ENCODE measurements at places on chromosomes 4 and X. TPM values are rescaled to one million over a fixed set of nuclear protein-coding genes. Genes with fewer than 3 reads are reported as not detected.

DNA sequence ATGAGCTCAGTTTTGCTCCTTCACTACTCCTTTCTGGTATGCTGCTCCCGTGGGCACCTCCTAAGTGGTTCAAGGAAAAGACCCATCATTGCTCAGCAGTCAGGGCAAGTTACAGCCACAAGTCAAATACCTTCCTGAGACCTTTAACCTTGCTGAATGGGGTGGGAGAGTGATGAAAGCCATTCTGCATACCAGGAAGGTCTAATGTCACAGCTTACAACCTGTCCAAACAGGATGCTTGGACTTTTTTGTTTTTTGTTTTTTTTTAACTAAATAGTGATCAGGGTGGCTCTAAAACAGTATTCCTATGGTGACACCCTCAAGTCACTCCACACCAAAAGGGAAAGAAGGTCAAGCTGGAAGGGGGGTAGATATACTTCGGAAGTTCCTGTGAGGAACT, 93.1 kb downstream of the GPC3 start:
- no peak for DNase-seq

DNA sequence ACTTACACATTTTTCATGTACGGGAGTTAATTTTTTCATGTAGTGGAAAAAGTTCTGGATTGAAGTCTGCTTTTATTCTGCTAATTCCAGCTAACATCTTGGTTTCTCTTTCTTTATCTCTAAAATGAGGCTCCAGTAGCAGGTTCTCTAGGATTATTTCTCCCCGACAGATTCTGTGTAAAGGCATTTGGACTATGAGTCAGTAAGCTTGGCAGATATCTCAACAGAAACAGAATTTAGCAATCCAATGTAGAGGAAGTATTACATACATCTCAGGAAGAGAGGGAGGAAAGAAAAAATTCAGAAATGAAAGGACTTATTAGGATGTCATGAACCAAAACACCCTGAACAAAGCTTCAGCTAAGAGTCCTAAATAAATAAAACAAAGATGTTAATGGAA, 1682.3 kb upstream of the TENM3 start:
- no peak for DNase-seq

GRCh38 chr4:162682651-162683050, 484.0 kb downstream of the NAF1 start:
- no peak for DNase-seq

GRCh38 chrX:64152857-64153256, 52.7 kb downstream of the AMER1 start:
- DNase-seq: no peak

DNA sequence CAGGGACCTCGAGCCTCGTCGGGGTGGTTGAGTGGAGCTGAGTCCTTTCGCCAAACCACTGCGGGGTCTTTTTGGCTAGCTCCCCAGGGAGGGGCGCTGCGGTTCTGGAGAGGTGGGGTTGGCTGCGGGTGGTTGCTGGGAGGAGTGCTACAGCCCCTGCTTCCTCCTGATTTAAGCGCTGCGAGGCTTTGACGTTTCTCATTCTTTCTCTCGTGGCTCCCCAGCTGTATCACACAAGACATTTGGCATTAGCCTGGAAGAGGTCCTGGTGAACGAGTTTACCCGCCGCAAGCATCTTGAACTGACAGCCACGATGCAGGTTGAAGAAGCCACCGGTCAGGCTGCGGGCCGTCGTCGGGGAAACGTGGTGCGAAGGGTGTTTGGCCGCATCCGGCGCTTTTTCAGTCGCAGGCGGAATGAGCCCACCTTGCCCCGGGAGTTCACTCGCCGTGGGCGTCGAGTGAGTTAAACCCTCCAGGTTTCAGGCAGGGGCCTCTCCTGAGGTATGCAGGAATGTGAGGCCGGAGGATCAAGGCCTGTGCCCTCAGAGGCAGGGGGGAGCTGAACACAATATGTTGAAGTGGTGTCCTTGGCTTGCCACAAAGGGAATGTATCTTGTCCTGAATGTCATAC, 25.5 kb downstream of the ARHGAP36 start:
- no peak for DNase-seq

DNA sequence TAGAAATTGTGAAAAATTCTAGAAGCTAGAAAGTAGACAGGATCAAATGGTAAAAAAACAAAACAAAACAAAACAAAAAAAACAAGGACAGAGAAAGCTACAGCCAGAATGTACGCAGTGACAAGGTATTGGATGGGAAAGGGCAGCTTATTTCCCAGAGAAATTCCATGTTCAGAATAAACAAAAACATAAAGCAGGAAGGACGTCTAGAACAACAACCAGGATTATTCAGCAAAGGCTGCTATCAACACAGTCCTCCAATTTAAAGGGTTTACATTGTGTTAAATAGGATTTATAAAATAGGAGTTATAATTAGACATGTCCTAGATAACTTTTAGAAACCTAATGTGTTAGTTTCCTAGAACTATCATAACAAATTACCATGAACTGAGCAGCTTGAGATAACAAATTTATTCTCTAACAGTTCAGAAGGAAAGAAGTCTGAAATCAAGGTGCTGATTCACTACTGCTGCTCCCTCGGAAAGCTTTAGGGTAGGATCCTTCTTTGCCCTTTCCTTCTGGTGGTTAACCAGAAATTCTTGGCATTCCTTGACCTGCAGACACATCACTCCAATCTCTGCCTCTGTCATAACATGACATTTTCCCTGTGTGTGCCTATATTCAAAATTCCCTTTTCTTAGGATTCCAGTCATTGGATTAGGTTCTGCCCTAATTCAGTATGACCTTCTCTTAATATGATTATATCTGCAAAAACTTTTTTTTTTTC, 175.6 kb downstream of the SNCA start:
- DNase-seq: no peak

GRCh38 chr4:134470544-134470943, 269.0 kb upstream of the PABPC4L start:
- no peak for DNase-seq

DNA sequence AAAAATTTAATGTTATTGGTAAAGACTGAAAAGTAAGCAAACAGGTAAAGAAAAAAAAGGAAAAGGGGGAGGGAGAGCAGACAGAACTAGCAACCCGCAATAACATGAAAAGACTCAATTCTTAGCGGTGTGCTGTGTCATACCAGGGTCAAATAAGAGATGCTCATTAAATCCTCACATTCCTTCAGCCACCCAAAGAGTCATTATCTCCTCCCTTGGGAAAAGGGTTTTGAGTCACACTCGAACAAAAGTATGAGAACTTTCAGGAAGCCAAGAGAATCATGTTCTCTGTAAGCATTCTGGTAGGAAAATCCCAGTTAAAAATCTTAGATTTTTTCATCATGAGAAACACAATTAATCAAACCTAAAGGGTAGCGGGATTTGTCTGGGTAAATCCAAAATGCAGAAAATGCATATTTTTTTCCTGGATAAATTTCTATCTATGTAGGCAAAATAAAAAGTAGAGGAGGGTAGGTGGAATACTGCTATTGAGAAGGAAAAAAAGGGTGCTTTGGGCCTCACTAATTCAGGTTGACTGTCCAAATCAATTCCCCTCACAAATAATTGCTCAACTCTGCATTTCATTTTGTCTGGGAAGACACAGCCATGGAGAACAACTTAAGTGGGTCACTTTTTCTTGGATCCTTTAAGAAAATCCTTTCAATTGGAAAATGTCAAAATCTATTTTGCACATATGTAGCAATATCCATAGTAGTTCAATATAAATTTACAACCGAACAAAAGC, 23.2 kb downstream of the TNIP3 start:
- no peak for DNase-seq

- DNase-seq: no peak
Measured at GRCh38 chr4:145098675-145099037, 545 bp downstream of the ABCE1 start.

DNA sequence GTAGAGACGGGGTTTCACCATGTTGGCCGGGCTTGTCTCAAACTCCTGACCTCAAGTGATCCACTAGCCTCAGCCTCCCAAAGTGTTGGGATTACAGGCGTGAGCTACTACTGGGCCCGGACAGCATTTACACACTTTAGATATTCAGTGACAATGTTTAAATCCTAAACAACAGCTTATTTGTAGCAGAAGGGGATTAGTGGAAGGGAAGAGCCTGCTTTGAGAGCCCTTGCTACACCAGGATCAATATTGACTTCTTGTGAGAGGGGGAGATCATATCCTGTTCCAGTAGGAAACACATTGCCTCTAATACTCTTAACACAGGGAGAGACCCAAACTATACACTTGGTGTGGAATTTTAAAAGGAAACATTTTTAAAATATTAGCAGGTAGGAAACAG, 7.1 kb downstream of the MGST2 start:
- DNase-seq: no peak

- DNase-seq: no peak
Measured at GRCh38 chr4:8880851-8881250, 9.2 kb upstream of the HMX1 start.

GRCh38 chrX:2664502-2664901, 26.6 kb upstream of the CD99 start:
- DNase-seq: peak; percentile 60

- no peak for DNase-seq
Measured at GRCh38 chrX:147803948-147804347, 107.8 kb upstream of the FMR1 start.

DNA sequence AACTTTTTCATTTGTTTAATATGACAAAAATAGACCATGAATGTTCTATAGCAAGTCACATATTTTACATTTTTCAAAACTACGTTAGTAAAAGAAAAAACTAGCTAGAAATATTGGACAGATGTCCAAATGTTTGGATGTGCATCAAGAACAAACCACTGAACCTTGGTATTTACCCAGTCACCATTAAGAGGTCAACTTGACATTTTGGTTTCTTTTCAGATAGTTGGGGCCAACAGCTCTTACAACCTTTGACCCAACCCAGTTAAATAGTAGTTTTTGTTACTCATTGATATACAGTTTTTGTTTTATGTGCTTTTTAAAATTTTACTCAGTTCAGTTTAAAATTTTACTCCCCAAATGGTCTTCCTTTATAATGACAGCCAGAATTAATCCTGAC, 238.7 kb upstream of the TET2 start:
- DNase-seq: no peak

DNA sequence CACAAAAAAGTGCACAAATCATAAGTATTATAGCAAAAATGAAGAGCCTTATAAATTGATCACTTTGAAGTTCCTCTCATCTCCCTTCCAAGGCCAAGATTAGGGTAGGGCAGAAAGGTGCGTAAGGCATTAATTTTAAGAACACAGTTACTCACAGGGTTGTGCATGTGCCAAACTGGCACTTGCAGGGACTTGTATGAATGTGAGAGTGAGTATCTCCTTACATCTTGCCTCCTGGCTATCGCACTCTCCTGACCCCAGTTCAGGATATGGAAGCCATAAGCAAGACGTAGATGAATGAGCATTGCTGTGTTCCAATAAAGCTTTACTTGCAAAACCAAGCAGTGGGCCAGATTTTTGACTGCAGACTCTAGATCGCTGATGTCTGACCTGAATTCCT, 510.1 kb upstream of the AADAT start:
- DNase-seq: no peak

DNA sequence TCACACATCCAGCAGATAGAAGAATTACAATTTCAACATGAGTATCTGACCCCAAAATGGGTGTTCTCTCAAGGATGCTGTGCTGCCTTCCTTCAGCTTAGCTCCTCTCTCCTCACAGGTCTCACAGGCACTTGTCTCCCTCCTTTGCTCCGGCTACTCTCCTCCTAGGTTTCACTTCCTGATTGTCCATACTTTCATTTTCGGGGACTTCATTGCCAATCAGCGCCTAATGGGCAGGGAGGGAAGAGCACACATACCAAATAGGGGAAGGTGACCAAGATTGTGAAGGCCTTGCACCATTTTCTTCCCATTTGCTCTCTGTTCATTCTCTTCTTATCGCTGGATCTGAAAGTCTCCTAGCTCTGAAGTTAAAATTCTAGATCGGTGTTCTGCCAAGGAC, 125.4 kb upstream of the EOLA2 start:
- DNase-seq: no peak

DNA sequence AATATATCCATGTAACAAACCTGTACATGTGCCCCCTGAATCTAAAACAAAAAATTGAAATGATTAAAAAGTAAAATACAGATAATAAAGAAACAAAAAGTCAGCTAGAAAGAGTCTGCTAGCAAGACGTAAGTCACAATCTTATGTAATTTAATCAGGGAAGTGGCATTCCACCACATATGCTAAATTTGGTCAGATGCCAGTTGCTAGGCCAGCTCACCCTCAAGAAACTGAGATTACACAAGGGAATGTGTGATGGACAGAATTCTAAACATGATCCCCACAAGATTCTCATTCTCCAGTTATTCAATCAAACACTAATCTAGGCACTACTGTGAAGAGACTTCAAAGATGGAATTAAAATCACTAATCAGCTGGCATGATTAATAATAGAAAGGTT, 689.3 kb downstream of the CENPC start:
- no peak for DNase-seq

DNA sequence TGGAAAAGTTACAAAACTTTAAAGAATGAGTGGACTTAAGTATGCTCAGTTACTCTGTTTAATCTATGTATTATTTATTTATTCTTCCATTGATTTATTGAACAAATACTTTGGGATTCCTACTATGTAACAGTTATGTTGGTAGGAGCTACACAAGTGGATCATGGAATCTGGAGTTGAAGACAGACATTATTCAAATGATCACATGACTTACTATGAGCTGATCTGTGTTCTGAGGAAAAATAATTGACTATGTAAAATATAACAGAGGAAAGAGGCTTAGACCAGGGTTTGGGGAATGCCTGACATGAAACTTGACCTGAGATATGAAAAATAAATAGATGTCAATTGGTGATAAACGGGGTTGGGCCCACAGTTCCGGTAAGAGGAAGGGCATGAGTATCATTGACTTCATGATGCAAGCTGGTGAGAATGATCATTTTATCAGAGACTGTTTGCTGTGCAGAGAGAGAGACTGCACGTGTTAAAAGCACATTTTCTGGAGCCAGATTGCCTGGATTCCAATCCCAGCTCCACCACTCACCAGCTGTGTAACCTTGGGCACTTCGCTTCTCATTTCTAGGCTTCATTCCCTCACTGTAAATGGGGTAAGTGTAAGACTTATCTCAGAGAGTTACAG, 179.0 kb downstream of the SPCS3 start:
- DNase-seq: no peak

GRCh38 chrX:64176876-64177275, 28.6 kb downstream of the AMER1 start:
- DNase-seq: no peak

The HPF1 gene
- 20.2 TPM for total RNA-seq

The KLHL13 gene
- total RNA-seq: 5.7 TPM

The MAMLD1 gene
- total RNA-seq: 2.3 TPM

The BTC gene
- 0.12 TPM for total RNA-seq

The SMPX gene
- total RNA-seq: 622 TPM

The SLC10A4 gene
- total RNA-seq: not detected

Data from left ventricle myocardium superior (tissue), 1 donor.